Stimulated activated CD8-positive, alpha-beta memory T cell treated with anti-CD3 and anti-CD28 coated beads, Interleukin-4, amount 100 ng/mL, for 24 hours (primary cell): ENCODE measurements at places on chromosomes 3 and 15.

GRCh38 chr3:2870724-2871333, 239.3 kb downstream of the IL5RA start:
- DNase-seq, result no peak

DNA sequence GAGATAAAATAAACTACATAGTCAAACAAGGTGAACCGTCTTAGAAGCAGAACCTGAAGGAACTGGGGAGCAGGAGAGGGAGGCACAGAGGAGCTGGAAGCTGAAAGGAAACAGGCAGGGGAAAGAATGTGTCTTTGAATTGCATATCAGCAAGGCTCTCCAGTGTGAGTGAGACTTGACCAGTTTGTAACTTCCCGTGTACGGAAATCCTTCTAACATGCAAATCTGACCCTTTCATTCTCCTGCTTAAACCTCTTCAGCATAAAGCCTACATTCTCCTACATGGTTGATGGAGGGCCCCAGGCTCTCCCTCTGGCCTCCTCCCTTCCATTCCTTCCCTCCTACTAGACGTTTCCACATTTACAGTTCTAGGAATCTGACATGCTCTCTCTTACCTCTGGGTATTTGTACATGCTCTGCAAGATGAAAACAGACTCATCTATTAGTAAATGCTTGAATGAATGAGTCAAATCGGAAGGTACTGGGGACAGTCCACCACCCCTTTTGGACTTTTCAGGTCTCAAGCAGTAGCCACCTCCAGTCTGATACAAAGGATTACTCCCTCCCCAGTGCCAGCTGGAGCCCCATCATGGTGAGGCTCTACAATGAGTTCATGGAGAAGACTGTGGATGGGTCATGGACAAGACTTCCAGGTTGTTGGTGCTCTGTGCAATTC, 6.1 kb upstream of the SLC25A38 start:
- no peak for DNase-seq

GRCh38 chr15:98776607-98777281, 128.4 kb downstream of the IGF1R start:
- DNase-seq, result peak; percentile 20

DNA sequence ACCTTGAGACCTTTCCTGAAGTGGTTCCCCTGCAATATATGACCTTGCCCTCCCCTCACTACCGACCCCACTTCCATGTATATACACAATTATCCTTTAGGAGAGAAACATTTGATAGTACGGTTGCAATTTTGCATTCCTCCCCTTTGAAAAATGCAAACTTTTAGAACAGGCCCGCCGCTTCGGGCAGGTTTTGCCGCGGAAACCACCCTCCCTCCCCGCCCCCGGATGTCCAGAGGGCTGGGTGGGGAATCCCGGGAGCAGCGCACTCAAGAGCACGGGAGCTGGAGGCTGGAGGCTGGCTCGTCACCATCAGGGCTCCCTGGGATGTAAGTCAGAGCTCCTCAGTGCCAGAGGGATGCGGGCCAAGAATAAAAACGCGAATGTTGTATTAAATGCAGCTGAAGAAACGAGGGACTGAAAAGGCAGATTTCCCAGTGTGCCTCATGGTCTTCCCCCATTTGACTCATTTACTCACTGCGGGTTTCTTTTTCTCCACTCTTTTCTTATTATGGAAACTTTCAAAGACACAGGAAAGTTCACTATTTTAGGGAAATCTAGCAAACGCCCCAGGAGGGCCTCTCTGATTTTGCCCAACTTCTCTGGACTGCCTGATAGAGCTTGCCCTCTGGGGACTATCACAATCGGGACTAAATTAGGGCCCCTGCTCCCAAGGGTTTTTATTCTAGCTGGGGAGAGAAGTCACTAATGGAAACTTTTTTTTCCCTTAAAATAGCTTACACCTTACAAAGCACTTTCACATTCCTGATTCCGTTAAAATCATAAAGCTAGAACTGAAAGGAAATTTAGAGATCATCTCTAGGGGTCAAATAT, 2.9 kb upstream of the USP3 start:
- DNase-seq, result no peak

GRCh38 chr3:160196511-160197104, 28.6 kb upstream of the C3orf80 start:
- DNase-seq, result no peak
